MCF 10A (cell line): ENCODE measurements at places on chromosomes 6 and 20. TPM values are rescaled to one million over a fixed set of nuclear protein-coding genes. Genes with fewer than 3 reads are reported as not detected.

MYLK2 gene
- 0.14 and 0.32 TPM in 2 replicates for total RNA-seq

LAMA2 gene
- 2.2 and 3.9 TPM in 2 replicates for total RNA-seq

MAS1 gene
- not detected in 2 replicates for total RNA-seq

WFDC10A gene
- total RNA-seq = not detected in 2 replicates

C2 gene
- total RNA-seq = not detected in 2 replicates

ZNF391 gene
- total RNA-seq = 6.2 and 8.3 TPM in 2 replicates

NR2E1 gene
- not detected in 2 replicates for total RNA-seq

LY6G5B gene
- 14.4 and 16.0 TPM in 2 replicates for total RNA-seq

ERVFRD-1 gene
- total RNA-seq = not detected in 2 replicates

LRRC1 gene
- total RNA-seq = 16.0 and 18.6 TPM in 2 replicates

KHDC1 gene
- total RNA-seq = 1.3 and 2.6 TPM in 2 replicates

RFX6 gene
- total RNA-seq = not detected in 2 replicates

GLP1R gene
- total RNA-seq = not detected in 2 replicates
